A673 (cell line): ENCODE measurements at places on chromosomes 13 and 19. TPM values are rescaled to one million over a fixed set of nuclear protein-coding genes. Genes with fewer than 3 reads are reported as not detected.

GRCh38 chr13:24217601-24218281 lies 57.2 kb downstream of the SPATA13 start:
- no peak overlapping the region for H3K27ac ChIP-seq
- H3K36me3 ChIP-seq = no peaks in the 10 kb centered on the region
- no peak for DNase-seq
- H3K4me3 ChIP-seq = no peak overlapping the region
- no peaks in the 10 kb centered on the region for H3K27me3 ChIP-seq

DNA sequence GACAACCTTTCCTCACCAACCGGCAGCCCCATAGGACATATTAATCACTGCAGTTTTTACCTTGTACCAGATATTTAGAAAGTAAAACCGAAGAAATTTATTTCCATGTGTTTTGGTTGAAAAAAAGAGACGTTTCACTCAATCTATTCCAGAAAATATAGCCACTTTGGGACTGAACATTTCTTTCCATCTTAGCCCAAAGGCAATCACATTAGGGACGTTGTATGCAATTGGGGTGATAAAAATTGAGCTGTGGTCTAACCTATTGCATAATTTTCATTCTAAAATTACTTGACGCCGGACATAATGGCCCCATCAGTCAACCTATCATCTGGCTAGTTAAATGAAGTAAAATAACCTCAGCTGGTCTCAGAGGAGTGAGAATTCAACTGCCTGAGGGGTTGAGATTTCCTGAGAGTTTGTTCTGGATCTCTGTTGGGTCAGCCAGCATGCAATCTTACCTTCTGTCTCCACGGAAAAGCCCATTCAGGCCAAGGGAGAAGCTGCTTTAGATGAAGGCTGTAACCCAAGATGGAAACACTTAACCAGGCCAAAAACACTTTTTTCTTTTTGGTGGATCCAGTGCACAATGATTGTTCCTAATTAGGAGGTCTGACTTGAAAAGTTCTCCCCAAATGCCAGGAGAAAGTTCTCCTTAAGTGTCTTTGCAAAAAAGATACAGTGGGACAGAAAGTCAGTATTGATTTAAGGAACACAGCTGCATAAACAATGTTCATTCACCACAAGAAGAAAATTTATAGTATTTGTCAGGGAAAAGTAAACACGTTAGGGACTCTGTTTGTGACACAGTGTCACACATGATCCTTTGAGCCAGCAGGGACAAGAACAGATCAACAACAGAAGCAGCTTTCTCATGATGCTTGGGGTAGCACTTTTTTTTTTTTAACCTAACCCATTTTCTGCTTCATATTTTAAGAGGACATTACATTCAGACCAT lies 34.1 kb downstream of the DLEU7 start:
- no peak overlapping the region for H3K4me3 ChIP-seq
- H3K36me3 ChIP-seq = no peaks in the 10 kb centered on the region
- no peak for DNase-seq
- no peaks in the 10 kb centered on the region for H3K4me1 ChIP-seq

GRCh38 chr13:39381456-39381855 lies 221.5 kb downstream of the LHFPL6 start:
- peaks cover 5% of the 10 kb centered on the region for H3K36me3 ChIP-seq
- no peaks in the 10 kb centered on the region for H3K27me3 ChIP-seq
- DNase-seq = no peak
- no peak overlapping the region for H3K27ac ChIP-seq

DNA sequence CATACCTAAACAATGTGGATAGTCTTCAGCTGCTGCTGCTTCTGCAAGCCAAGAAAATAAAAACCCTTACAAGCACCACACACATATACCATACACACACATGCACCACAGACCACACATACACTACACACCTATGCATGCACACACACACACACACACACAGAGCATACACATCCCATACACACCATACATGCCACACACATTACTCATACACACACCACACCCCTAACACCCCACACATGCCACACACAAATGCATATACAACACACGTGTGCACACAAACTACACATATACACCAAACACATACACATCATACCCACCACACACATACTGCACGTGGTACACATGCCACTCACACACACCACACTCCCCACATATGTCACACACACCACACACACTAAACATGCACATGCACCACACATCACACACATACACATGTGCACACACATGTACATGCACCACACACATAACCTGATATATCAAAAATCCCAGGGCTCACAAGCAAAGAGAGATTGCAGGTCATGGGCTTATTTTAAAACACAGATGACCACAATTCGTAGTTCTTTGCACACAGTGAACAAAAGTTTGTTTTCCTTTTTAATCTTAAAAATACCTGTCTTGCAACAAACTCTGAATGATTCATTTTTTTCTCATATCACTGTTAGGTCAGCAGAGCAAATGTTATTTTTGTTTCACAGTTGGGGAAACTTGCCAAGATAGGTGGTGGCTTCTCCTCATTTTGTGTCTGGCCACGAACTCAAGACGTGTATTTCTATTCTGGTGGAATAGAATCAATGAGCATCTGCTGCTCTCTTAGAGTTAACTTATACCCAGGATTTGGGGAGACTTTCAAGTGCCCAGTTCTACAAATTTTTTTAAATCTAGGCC lies 456.6 kb downstream of the FGF9 start:
- H3K27me3 ChIP-seq = no peaks in the 10 kb centered on the region
- no peak overlapping the region for H3K27ac ChIP-seq
- no peak for DNase-seq
- H3K4me1 ChIP-seq = no peaks in the 10 kb centered on the region

The GFY gene
- total RNA-seq = not detected in 2 replicates

DNA sequence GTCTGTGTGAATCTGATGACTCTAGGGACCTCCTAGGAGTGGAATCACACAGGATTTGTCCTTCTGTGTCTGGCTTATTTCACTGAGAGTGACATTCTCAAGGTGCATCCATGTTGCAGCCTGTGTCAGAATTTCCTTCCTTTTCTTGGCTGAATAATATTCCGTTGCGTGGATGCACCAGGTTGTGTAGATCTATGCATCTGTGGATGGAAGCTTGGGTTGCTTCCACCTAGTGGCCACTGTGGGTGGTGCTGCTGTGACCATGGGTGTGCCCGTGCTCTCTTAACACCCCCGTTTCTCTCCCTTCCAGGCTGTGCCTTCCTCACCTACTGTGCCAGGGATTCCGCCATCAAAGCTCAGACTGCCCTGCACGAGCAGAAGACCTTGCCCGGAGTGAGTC lies 26.2 kb downstream of the CELF5 start:
- no peak overlapping the region for H3K4me3 ChIP-seq
- no peak for DNase-seq
- H3K4me1 ChIP-seq = peaks cover 11% of the 10 kb centered on the region
- H3K36me3 ChIP-seq = no peaks in the 10 kb centered on the region
- H3K27ac ChIP-seq = no peak overlapping the region

DNA sequence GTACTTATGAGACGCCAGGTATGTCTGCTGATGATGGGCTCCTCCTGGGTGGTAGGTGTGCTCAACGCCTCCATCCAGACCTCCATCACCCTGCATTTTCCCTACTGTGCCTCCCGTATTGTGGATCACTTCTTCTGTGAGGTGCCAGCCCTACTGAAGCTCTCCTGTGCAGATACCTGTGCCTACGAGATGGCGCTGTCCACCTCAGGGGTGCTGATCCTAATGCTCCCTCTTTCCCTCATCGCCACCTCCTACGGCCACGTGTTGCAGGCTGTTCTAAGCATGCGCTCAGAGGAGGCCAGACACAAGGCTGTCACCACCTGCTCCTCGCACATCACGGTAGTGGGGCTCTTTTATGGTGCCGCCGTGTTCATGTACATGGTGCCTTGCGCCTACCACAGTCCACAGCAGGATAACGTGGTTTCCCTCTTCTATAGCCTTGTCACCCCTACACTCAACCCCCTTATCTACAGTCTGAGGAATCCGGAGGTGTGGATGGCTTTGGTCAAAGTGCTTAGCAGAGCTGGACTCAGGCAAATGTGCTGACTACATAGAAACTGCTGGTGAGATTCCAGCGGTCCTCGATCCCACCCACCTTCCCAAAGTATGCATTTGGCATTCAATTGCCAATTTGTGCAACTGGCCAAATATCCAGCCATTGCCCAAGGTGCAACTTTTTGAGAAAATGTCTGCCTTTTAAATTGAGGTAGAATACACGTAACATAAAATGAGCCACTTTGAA lies 10.2 kb downstream of the OR2Z1 start:
- H3K36me3 ChIP-seq = no peaks in the 10 kb centered on the region
- no peaks in the 10 kb centered on the region for H3K27me3 ChIP-seq
- no peaks in the 10 kb centered on the region for H3K4me1 ChIP-seq
- peak; percentile 6 for DNase-seq
- no peak overlapping the region for H3K27ac ChIP-seq

- H3K27me3 ChIP-seq = no peaks in the 10 kb centered on the region
- H3K4me1 ChIP-seq = peaks cover 33% of the 10 kb centered on the region
- no peaks in the 10 kb centered on the region for H3K36me3 ChIP-seq
- DNase-seq = no peak
- no peak overlapping the region for H3K4me3 ChIP-seq
Observed at GRCh38 chr13:25291691-25292090, 4.4 kb upstream of the MTMR6 start.

The PCDH8 gene
- 4.3 and 4.8 TPM in 2 replicates for total RNA-seq
